ENCODE measurements at places on chromosomes 16 and 17.

- ATAC-seq = no peak
Measured at GRCh38 chr16:12801511-12802042, 2.1 kb downstream of the CPPED1 start.

DNA sequence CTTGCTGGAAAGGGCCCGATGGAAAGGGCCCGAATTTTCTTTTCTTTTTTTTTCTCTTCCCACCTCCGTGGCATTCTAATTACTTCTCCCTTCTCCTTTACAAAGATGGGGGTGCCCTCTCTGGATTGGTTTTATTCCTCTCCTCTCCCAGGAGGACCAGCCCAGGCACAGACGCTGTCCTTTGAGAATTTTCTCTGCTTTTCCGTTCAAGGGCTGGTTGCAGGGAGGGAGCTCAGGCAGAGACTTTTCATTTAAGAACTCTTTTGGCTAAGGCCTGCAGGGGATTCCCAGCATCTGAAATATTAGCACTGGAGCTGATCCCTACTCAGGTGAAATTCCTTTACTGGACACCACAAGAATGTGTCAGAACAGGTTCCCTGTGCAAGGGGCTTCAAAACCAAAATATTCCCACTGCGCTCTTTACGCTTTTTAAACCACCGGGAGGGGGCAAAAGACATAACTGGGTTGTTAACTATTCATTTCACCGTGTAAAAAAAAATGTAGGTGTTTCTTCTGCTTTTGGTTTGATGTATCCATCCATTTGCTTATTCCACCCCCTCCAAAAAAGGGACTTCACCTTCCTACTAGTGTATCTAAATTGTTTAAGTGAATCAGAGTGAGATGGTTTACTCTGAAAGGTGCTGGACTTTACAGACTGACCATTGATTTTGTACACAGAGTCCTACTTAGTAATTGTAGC, 1.4 kb downstream of the NFAT5 start:
- ATAC-seq = no peak

DNA sequence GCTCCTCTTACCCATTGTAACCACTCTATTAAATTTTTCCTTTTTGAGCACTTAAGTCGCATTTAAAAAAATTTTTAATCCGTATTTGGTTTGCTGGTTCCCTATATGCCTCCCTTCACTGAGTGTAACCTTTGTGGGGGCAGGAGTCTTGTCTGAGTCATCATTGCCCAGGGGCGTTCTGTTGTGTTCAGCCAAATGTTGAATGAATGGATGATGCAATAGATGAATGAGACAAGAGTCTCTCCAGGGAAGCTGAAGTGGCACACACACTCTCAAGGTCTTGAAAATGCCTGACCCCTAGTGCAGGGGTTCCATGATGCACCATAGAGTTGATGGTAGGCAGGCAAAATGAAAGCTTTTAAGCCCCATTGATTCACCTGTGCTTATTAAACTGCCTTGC, 123.0 kb upstream of the RBFOX1 start:
- ATAC-seq = no peak

DNA sequence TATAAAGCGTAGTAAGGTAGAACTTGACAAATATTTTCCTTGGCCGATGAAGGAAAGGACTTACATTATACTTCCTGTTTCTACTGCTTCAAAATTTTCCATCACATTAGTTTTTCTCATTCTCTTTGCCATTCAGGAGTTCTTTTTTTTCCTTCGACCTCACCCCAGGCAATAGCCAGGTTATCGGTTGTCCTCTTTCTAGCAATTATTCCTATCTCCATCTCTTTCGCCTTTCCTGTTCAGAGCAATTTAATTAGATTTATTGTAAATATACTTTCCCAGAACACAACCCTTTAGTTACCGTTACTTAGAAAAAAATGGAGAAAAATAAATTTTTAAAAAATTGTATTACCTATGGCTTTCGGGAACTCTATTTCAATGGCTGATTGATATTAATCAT, 205.2 kb downstream of the KCNJ2 start:
- ATAC-seq = no peak

DNA sequence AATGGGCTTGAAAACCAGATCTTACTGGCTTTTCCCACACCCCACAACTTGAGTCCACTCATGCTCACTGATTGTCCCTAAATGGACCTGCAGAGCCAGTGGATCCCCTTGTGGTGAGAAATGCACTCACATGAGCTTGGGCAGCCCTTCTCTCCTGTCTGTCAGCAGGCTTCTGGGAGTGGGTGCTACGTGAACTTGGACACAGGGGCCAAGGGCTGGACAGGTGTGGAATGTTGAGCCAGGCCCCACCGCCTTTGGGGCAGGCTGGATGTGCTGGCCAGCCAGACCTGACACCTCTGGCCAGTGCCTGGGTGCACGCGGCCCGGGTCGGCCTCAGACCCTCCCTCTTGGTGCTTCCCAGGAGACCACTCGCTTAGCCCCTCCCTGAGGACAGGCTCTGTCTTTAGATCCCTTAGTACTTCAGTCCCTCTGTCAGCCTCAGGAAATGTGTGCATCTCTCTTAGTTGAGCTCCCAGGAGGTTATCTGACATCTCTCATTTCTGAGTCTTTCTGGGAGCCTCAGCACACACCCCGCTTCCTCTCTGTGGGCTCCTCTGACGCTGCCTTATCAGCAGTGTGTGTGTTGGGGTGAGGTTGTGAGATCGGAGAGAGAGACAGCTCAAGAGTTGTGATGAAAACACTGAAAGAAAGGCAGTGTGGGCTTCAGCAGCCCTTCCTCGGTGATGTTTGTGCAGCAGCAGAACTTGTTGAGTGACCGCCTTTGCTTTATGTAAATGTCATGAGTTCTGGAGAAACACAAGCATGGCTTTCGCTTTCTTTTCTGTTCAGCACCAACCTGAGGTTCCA, 117.0 kb downstream of the RAB11FIP4 start:
- peak; percentile 80 for ATAC-seq

DNA sequence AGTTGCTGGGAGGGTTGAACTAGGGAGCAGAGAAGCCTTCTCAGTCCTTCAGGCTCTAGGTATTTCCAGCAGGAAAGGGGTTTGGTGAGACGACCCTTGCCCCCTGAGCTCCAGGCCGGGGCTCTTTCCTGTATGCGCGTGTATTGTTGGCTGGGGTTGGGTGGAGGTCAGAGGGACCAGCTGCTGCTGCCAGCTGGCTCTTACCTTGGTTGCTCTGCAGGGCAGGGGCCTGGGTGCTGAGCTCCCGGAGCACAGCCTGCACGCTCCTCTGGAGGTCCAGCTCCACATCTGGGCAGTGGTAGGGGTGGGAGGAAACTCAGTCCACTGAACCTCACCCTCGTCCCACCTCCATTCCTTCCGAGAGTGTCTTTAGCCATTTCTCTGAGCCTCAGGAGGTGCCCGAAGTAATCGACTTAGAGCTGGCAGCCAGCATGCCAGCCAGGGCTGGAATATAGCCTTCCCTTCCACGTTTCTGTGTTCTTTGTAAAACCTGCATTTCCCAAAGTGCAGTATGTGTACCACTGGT, 28.0 kb downstream of the PIK3R6 start:
- ATAC-seq = no peak

- no peak for ATAC-seq
Measured at GRCh38 chr17:82952019-82952418, 112.2 kb upstream of the ZNF750 start.

GRCh38 chr17:70677783-70678647, 508.7 kb downstream of the KCNJ2 start:
- no peak for ATAC-seq

DNA sequence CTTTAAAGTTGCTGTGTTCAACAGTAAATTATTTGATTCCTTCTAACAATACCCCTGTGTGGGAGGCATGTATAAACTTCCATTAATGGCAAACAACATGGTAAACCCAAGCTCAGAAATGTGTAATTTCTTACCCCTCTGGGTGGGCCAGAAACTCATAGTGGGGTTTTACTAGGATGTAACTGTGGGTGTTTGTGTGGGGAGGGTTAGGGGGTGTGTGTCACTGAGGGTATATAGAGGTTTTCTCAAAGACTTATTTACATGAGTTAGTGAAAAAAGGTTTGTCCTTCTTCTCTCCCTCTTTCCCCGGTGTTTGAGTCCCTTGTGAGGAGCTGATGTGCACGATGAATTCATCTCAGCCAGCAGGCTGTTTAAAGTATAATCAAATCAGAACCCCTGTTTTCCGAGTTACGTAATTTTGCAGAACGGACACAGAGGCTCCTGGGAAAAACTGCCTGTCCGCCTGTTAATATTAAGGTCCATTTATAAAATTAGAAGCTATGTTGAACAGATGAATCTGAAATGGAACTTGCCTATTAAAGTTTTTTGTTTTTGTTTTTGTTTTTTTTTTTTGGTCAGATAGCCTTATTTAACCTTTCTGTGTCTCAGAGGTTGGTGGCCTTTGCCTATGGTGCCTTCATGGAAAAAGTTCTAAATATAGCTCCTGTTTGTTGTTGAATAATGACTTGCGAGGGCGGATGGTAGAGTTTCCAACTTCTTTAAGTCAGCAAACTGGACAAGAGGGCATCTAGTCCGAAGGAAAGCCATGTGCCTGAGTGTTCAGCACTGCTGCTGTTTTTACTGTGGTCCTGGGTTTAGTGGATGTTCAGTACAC, 73.3 kb downstream of the MSI2 start:
- no peak for ATAC-seq

GRCh38 chr16:68768175-68768574, 31.1 kb downstream of the CDH1 start:
- ATAC-seq = no peak
